ENCODE measurements at places on chromosomes 3 and 15.

DNA sequence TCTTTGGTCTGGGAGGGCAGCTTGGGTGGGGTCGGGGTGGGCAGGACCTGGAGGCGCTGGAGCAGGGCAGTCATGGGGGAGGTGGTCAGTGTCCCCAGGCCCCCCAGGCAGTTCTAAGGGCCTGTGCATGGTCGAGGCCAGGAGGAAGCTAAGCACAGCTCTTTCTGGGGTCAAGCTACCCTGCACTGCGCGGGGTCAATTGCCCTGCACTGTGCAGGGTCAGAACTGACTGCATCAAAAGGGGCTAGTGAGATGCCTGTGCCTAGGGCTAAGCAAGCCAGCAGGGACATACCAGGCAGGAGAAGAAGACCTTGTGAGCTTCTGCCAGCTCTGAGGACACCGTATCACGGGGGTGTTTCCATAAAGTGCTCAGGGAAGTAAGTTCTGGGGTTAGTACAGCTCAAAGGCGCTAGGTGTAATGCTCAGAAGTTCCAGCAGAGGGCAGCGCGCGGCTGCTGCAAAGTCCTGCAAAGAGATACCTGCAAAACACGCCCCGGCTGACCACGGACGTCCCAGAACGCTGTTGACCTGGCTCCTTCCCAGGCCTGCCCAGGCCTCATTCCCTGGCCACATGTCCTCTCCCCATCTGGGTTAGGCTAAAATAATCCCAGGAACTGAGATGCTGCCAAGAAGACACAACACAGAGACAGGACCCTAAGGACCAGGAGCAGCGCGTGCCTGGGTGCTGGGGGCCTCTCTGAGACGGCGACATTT is 18.8 kb upstream of the IQSEC1 start:
- DNase-seq: peak; percentile 82

GRCh38 chr3:102068327-102068726 is 219.0 kb downstream of the NFKBIZ start:
- DNase-seq: no peak

- DNase-seq: no peak
Observed at GRCh38 chr15:67948215-67948614, 105.9 kb upstream of the PIAS1 start.

DNA sequence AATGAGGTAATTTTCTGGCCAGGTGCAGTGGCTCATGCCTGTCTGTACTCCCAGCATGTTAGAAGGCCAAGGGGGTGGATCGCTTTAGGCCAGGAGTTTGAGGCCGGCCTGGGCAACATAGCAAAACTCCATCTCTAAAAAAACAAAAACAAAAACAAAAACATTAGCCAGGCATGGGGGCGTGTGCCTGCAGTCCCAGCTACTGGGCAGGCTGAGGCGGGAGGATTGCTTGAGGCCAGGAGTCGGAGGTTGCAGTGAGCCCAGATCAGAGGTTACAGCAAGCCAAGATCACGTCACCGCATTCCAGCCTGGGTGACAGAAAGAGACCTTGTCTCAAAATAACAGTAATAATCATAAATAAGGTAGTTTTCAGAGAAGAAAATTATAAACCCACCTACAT is 55.7 kb downstream of the LDHAL6B start:
- DNase-seq: no peak

- no peak for DNase-seq
Observed at GRCh38 chr15:73986055-73986775, 5.9 kb downstream of the STOML1 start.

DNA sequence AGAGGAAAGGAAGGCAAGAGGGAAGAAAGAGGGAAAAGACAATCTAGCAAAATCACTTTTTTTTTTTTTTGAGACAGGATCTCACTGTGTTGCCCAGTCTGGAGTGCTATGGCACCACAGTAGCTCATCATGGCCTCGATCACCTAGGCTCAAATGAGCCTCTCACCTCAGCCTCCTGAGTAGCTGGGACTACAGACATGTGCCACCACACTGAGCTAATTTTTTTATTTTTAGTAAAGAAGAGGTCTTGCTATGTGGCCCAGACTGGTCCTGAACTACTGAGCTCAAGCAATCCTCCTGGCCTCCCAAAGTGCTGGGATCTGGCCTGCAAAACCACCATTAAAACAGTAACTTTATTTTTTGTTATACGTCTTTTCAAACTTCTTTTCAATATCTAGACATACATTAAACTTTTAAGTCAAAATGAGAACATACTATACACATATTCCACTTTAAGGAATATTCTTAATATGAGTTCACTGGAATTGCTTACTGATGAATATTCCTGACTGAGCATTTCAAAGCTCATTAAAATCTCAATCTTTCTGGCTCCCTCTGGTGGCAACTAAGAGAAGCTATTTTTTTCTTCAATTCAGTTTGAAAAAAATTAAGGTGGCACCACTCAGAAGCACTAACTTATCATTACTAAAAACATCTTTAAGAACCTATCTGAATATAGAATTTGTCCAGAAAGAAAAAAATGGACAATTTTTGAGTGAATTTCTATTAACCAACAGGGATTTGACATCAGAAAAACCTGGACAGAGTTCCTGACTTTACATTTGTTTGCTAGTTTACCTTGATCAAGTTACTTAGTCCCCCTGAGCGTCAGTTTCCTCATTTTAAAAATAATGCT is 40.9 kb downstream of the UACA start:
- DNase-seq: peak; percentile 55

DNA sequence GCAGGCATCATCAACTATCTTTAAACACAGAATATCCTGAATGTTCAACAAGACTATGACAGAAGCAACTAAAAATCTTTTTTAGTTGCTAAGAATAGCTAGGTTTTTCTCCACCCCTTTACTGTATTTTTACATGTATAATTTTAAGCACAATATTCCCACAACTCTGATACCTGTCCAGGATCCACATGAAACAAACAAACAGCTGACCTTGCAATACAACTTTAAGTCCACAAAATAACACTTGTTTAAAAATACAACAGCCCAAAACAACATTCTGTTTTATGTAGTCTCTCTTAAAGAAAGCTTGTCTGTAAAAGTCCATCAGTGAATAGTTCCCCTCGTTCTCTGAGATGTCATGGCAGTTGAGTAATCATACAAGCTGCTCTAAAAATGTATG is 41.1 kb downstream of the IFT57 start:
- no peak for DNase-seq

DNA sequence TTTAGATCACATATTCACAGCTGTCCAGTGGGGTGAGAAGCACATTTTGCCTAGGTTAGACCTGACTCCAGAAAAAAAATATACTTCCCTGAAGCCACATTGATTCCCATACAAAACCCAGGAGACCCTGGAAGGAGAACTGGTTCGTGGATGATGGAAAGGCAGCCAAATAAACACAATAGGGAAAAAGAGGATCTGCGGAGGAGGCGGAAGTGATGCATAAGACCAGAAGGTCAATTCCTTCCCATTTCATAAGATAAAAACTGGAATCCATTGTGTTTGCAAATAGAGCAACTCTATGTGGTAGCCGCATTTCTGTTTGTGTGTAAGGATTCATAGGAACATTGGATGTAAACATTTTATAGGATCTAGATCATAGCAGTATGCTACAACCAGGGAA is 781.9 kb upstream of the GRM7 start:
- DNase-seq: no peak

DNA sequence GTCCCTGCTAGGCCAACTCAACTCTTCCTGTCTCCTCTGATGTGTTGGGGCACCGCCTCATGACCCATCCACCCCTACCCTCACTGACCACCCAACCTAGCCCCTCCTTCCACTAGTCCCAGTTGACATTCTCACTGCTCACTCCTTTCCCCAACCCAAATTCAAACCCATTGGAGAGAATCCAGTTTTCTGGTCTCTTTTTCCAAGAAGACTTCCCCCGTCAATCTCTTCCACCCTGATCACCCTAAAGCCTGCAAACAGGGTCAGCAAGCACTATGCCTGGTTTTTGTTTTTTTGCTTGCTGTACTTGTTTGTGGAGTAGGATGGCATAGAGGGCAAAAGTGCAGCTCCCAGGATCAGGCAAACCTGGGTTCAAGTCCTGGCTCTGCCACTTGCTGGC is 176.6 kb upstream of the PPP2R3A start:
- no peak for DNase-seq

- DNase-seq: no peak
Observed at GRCh38 chr15:33670567-33670966, 297.7 kb upstream of the CHRM5 start.

GRCh38 chr3:71910108-71910507 is 125.2 kb upstream of the PROK2 start:
- DNase-seq: no peak

DNA sequence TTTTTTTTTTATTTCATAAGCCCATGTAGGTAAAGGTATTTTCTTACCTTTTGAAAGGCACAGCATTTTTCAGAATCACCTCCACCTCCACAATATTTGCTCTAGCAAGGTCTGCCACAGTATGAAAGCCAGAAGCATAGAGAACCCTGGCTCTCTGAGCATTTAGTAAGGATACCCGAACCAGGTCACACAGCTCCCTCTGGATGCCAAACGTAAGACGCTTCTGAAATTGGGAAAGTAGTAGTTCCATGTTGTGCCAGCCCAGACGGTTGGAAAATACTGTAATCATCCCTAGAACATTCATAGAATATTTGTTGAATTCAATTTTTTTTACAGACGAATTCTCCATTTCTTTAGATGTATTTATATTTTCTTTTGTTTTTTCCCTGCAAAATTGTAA is 52.4 kb downstream of the POLQ start:
- no peak for DNase-seq

DNA sequence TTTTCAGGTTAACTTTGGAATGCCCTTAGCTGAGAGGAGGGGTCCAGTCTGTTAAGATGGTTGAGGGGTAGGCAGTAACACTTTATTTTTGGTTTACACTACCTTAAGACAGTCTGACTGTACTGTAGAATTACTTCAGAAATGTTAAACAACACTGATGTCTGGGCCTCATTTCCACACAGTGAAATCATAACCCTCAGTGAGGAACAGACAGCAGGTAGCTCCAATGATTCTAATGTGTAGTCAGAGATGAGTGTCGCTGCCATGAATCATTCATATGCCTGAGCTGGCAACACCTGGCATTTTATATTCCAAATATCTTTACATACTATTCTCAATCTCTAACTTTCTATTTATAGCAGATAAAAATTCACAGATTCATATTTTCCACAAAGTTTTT is 37.3 kb upstream of the POU1F1 start:
- no peak for DNase-seq

DNA sequence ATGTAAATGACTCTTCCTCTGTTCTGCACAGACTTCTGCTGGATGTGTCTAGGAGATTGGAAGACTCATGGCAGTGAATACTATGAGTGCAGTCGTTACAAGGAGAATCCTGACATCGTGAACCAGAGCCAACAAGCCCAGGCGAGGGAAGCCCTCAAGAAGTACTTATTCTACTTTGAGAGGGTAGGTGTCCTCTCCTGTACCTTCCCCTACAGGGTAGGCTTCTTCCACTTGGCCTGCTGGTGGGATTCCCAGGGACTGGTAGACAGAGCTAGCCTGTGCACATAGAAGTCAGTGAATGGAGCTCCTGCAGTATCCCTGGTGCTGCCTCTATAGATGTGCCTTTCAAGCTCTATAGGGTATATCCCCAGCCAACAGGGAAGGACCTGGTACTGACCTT is 10.6 kb upstream of the P4HTM start:
- no peak for DNase-seq

- no peak for DNase-seq
Observed at GRCh38 chr3:66179793-66180192, 41.0 kb upstream of the SLC25A26 start.

- DNase-seq: no peak
Observed at GRCh38 chr15:80749589-80749988, 29.6 kb upstream of the CEMIP start.

- peak; percentile 24 for DNase-seq
Observed at GRCh38 chr15:74783808-74784175, 1.9 kb downstream of the CSK start.

DNA sequence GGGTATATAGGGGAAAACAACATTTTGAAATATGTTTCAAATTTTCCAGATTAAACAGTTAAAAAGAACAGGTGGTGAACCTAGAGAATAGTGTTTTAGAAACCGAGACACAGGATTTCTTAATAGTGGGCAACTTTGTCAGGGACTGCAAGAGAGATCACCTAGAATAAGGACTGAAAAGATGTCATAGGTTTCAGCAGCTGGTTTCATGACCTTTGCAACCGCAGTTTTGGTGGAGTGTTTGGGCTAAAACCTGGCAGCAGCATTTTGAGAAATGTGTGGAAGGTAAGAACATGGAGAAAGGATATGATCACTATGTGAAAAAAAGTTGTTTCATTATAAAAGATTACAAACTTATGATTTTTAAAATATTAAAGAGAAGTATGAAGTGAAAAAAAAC is 34.9 kb downstream of the PRKCI start:
- peak; percentile 96 for DNase-seq

- DNase-seq: no peak
Observed at GRCh38 chr3:160393346-160394008, 5.5 kb downstream of the IFT80 start.

GRCh38 chr15:36426691-36427090 is 152.7 kb upstream of the CDIN1 start:
- no peak for DNase-seq

DNA sequence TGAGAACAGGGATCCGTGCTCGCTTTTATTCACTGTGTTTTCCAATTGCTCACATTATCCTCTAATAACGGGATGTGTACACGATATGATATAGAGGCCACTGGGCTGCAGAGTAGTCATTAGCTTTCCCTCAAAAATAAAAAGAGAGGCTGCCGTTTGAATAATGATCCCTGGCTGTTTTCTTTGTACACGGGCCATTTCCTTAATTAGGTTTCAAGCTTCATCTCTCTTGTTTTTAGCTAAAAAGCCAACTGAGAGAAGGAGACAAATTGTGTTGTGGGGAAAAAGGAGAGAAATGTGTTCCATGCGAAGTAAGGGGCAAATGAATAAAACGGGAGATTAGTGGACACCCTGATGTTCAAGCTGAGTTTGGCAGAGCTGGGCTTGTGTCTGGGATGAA is 174.2 kb downstream of the CACNA2D3 start:
- no peak for DNase-seq

DNA sequence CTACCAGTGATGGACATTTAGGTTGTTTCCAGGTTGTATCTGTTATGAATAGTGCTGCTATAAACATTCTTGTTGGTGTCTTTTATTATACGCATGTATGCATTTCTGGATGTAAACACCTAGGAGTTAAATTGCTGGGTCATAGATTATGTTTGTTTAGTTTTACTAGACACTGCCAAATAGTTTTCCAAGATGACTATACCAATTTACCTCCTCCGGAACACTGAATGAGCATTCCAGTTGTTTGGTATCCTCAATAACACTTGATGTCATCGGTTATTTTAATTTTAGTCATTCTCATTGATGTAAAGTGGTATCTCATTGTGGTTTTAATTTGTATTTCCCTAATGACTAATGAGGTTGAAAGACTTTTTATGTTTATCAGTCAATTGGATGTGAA is 36.6 kb upstream of the ARID3B start:
- DNase-seq: no peak

DNA sequence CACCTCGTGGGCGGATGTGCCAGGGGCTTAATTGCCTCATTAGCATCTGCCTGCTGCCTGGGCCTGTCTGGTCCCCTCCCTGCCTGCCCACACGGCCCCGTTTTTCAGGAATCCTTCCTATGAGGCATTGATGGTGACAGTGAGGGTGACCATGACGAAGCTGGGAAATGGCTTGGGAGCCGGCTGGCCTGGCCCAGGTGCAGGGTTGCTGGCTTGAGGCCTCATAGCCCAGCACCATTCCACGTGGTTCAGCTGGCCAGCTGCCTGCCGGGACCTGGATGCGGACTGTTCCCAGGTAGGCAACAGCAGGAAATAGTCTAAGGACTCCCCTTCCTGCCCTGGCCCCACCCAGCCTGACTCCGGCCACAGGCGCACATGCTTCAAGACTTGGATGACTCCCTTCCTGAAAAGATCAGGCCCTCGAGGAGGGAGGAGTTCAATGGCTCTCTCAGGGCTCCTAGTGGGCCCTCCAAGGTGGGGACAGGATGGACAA is 8.9 kb upstream of the DUSP7 start:
- DNase-seq: no peak

All from MM.1S (cell line).